Stimulated activated CD4-positive, alpha-beta T cell treated with anti-CD3 and anti-CD28 coated beads, Interleukin-4, amount 100 ng/mL, for 1 hour (primary cell): ENCODE measurements at places on chromosomes 13 and 19.

DNA sequence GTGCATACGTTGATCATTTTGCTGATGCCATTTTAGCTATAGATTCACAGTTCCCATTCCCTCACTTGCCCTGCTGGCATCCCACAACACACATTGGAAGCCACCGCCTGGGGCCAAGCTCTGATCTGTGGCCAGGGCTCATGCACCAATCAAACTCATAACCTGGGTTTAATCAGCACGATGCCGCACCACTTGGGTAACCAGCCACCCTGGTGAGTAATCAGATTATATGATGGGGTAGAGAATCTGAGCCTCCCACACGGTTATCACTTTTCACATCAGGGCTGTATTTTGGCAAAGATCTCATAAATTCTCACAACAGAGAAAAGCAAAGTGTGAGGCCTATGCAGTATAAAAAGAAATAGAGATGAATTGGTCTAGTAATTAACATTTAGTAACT, 66.0 kb upstream of the TNFRSF19 start:
- no peak for DNase-seq

GRCh38 chr13:95301968-95302393, 730 bp upstream of the ABCC4 start:
- peak; percentile 26 for DNase-seq

DNA sequence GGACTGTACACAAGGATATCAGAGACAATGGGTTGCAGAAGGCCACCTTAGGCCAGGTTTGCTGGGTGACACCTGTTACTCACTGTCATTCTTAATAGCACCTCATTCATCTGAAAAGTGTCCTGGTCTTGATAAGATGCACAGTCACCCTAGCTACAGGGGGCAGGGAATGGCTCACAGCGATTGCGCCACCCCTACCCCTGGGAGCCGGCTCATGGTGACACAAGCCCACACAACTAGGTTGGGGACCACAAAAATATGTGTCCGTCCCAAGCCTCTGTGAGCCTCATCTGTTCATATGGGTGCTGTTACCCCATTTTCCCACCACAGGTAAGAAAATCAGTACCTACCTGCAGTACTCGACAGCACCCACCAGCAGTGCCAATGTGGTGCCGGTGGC, 23.4 kb downstream of the MED26 start:
- DNase-seq: no peak

- no peak for DNase-seq
These were observed 35.6 kb downstream of the EPS15L1 start for GRCh38 chr19:16435999-16436650.

- DNase-seq: no peak
These were observed 901.4 kb downstream of the EFNB2 start for GRCh38 chr13:105634059-105634458.

DNA sequence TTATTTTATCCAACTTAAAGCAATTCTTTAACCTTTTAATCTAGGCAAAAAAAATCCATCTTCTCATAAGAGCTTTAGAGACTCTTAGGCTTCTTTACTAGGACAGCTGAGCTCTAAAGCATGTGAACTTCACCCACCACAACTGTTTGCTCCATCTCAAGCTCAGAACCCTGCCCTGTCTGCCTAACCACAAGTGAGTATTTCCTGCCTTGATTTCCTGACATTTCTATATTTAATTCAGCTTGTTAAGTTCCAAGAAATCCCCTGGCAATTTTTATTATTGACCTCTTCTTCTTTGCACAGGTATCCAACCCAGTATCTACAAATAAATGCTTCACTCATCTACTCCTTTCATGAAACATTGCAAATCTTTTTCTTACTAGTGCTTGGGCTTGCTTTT, 21.1 kb upstream of the CEACAM21 start:
- DNase-seq: no peak

GRCh38 chr19:5623397-5624017, 624 bp downstream of the SAFB start:
- DNase-seq: peak; percentile 14

GRCh38 chr13:111066544-111066943, 48.6 kb upstream of the ARHGEF7 start:
- no peak for DNase-seq

- no peak for DNase-seq
These were observed 128.8 kb downstream of the ZDHHC20 start for GRCh38 chr13:21330126-21330861.

GRCh38 chr19:8494158-8494557, 8.3 kb downstream of the PRAM1 start:
- no peak for DNase-seq

GRCh38 chr13:30408319-30409101, 13.8 kb upstream of the UBE2L5 start:
- peak; percentile 95 for DNase-seq

- no peak for DNase-seq
These were observed 138.4 kb downstream of the ATP11A start for GRCh38 chr13:112828082-112828699.
